ENCODE measurements at places on chromosomes 7 and 10.

DNA sequence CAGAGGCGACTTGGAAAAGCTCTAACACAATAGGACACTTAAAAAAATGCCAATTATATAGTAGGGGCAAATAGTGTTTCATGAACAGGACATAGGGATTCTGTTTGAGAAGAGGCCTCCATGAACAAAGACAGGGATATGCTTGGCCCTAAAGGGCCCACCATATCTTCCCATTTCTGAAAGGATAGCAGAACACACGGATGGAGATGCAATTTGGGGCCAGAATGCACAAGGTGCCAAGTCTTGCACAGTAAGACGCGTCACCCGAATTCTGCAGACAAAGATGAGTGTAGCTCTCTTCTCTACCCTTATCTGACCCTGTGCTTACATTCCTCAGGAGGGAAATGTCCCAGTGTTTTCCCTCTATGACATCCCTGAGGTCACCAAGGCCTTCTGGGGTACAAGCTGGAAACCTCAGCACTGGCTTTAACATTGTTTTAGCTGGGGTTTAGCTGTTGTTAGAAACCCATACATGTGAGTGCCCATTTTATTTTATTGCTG, 12.8 kb downstream of the PRKCQ start:
- DNase-seq, result no peak

- no peak for DNase-seq
Measured at GRCh38 chr7:147771344-147771743, 819.2 kb upstream of the C7orf33 start.

DNA sequence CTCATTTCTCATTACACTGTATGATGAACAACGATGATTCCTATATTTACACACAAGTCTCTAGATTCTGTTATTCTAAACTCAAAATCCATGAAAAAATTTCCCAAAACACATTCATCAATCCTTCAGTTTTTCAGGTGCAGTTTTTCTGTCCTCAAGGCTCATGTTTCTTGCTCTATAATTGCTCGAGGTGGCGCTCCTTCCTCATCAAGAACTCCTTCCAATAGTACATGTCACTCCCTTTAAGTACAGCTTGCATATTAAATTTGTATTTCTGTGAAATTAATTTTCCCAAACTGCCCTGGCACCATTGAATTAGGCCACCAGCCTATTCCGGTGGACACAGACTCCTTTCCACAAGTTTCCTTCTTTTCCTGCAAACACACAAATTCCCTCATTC, 188.7 kb upstream of the MINDY3 start:
- DNase-seq, result no peak

- DNase-seq, result no peak
Measured at GRCh38 chr7:17965603-17966002, 25.3 kb upstream of the SNX13 start.

GRCh38 chr7:123633553-123633952, 22.1 kb upstream of the LMOD2 start:
- no peak for DNase-seq

GRCh38 chr7:10412422-10413019, 561.2 kb upstream of the PHF14 start:
- peak; percentile 7 for DNase-seq

DNA sequence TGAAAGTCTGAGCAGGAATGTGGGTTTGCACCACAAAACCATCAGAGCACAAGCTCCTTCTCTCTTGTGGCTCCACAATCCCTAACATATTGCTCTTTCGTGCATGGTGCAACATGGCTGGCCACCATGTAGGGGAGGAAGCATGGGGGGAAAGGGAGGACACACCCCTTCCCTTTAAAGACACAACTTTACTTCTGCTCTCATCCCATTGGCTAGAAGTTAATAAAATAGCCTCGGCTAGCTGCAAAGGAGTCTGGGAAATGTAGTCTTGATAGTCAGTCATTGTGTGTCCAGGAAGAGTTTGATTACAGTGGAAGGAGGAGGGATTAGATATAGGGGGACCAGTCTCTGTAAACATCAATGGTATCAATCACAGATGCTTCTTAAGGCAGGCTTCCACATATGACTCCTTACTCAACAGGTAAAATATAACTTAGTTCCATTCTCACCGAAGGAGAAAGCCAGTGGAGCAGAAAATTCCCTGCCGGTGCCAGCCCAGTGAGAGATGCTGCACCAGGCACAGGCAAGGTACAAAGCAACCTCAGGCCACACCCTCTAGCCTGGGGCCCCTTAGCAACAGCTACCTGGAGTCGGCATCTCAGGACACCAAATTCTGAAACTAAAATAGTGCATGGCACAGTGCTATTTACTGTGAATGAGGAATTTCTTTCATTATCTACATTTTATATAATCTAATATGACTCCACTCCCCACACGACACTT, 124.7 kb upstream of the CTBP2 start:
- no peak for DNase-seq

GRCh38 chr7:80999771-81000170, 80.9 kb upstream of the SEMA3C start:
- DNase-seq, result no peak

GRCh38 chr10:109952526-109952925, 29.2 kb upstream of the XPNPEP1 start:
- no peak for DNase-seq

GRCh38 chr10:102243309-102243708, 2.0 kb upstream of the PITX3 start:
- DNase-seq, result no peak
